ENCODE measurements at places on chromosomes 12 and 14. TPM values are rescaled to one million over a fixed set of nuclear protein-coding genes. Genes with fewer than 3 reads are reported as not detected.

- peak; percentile 86 for DNase-seq
Observed at GRCh38 chr12:1606021-1606622, 11.7 kb upstream of the FBXL14 start.

- no peak for DNase-seq
Observed at GRCh38 chr12:42125388-42125767, 19.3 kb downstream of the GXYLT1 start.

DNA sequence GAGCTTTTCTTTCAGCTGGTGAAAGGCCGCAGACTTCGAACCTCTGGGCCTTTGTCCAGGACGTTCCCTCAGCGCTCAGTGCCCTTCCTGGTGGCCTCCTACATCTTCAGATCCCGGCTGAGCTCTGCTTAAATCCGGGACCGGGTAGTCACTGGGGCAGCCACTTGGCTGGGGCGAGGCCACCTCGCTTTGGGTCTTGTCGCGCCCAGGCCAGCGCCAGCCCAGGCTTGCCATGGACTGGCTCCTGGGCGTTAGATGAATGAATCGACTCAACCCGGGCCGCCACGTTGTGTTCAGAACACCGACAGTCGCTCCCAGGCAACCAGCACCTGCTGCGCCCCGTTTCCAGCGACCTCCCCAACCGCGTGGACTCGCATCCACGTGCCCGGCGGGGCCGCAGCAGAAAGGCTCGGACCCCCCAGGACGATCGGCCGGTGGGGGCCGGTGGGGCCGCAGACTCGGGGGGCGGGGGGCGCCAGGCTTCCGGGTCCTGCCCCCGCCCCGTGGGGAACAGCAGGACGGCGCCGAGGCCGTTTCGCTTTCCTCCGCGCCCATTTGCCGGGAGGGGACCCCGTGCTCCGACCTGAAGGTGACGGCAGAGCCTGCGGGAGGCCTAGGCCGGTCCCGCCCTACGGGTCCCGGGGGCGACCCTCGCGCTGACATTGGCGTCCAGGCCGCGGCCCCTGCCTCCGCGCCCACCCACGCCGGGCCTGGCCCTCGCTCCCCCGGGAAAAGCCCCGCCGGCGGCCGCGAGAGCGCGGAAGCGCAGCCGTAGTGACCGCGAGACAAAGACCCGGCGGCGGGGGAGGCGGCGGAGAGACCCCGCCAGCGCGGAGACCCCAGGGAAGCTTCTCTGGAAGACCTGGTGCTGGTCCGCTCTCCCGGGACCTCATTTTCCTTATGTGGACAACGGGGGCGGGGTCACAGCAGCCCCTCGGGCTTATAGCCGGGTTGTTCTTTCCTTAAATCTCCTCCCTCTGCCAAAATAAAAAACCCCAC, 37.3 kb upstream of the RCOR1 start:
- no peak for DNase-seq

- DNase-seq = peak; percentile 88
Observed at GRCh38 chr14:65179918-65180724, 77.8 kb upstream of the MAX start.

The KLHL33 gene
- total RNA-seq = 0.05 TPM

DNA sequence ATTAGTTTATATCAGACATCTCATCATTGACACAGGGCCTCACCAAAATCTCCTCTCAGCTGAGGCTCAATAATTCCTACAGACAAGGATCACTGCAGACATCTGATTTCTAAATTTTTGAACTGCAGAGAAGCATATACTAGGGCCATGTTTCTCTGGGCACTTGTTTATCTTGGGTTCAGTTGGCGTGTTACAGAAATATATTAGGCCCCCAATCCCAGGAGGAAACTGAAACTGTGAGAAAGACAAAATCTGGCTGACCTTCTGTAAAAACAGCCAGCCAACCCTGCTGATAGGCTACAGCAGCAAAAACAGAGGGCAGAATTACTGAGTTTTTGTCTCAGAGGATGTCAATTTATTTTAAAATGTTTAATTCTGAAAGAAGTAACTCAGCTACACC, 634.6 kb downstream of the ETNK1 start:
- DNase-seq = no peak

The AQP6 gene
- not detected for total RNA-seq

DNA sequence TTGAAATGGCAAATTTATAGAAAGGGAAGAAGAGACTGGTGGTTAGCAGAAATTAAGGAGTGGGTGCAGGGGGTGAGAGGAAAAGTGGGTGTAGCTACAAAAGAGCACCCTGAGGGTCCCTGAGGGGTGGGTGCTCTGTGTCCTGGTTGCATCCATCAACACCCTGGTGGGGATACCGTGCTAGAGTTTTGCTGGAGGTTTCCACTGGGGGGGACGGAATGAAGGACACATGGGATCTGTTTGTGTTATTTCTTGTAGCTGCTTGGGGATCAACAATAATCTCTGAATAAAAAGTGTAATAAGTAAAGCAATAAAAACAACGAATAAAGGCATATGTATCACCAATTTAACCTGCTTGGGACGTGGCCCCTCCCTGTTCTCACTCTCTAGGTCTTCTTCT, 175.3 kb downstream of the KIF26A start:
- no peak for DNase-seq

DNA sequence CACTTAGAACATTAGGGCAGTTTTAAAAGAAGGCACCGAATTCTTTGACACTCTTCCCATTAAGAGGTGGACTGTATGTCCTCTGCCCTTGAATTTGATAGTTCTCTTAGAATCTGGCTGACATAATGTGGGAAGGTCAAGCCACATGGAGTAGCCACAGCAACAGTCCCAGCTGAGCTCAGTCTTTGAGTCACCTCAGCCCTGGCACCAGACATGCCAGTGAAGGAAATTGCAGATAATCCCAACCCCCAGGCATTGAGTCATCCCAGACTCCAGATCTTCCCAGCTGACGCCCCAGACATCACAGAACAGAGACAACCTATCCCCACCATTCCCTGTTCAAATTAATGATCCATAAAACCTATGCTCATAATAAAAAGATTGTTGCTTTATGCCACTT, 83.4 kb downstream of the GTF2A1 start:
- peak; percentile 78 for DNase-seq

GRCh38 chr14:84797326-84797725, 732.6 kb upstream of the FLRT2 start:
- DNase-seq = no peak

- DNase-seq = no peak
Observed at GRCh38 chr12:40569626-40570179, 122.5 kb upstream of the CNTN1 start.

The NPAS3 gene
- not detected for total RNA-seq

DNA sequence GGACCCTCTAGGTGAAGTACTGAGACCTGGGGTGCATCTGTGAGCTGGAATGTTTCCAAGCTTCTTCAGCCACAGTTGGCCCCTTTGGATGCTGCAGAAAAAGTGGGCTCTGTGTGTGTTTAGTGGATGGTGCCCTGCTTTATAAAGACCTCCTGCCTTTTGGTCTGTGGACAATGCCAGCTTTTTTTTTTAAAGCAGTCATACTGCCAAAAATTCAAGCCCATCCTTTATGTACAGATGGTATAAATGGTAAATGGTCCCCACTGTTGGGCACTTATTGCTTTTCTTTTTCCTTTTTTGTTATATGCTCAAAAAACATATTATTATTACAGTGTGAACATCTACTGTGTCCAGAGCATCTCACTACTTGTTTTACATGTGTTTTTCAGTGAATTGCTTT, 81.1 kb downstream of the SMOC1 start:
- no peak for DNase-seq

The MYO1H gene
- total RNA-seq = not detected

DNA sequence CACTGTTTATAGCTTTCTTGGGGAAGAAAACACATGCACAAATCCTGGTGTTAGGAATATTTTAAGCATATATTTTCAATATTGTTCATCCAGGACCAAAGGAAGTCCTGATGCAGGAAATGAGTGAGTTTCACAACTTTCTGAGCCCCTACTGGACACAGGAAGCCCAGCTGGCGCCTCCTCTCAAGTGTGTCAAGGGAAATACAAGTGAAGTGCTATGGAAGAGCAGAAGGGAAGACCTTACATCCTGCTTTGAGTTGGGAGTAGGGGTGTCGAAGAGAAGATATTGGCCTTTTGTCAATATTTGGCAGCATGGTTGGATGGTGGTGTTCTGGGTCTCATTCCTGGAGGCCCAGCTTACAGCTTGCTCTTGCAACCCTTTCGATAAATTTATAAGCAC, 66.1 kb upstream of the ZDHHC17 start:
- no peak for DNase-seq

The PLEKHH1 gene
- total RNA-seq = 0.21 TPM

- DNase-seq = no peak
Observed at GRCh38 chr12:98574110-98574509, 19.4 kb upstream of the SLC25A3 start.

GRCh38 chr12:13536219-13536910, 339.8 kb downstream of the EMP1 start:
- no peak for DNase-seq

- no peak for DNase-seq
Observed at GRCh38 chr14:39873791-39874190, 441.6 kb upstream of the FBXO33 start.

DNA sequence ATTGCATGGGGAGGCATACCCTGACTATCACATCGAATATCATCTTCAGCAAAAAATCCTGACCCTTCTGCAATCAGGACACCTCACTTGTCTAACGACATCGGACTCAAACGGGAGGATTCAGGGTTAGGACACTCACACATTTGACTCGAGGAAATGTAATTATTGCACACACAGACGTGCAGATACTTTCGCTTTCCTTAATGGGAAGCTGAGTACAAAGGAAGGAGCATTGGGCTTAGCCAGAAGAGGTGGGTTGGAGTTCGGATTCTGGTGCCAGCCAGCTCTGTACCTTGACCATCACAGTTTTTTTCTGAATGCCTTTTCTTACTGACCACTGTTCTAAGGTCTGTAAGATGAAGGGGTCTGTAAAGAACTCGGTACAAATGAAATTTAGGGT, 260.4 kb downstream of the GALC start:
- DNase-seq = no peak

DNA sequence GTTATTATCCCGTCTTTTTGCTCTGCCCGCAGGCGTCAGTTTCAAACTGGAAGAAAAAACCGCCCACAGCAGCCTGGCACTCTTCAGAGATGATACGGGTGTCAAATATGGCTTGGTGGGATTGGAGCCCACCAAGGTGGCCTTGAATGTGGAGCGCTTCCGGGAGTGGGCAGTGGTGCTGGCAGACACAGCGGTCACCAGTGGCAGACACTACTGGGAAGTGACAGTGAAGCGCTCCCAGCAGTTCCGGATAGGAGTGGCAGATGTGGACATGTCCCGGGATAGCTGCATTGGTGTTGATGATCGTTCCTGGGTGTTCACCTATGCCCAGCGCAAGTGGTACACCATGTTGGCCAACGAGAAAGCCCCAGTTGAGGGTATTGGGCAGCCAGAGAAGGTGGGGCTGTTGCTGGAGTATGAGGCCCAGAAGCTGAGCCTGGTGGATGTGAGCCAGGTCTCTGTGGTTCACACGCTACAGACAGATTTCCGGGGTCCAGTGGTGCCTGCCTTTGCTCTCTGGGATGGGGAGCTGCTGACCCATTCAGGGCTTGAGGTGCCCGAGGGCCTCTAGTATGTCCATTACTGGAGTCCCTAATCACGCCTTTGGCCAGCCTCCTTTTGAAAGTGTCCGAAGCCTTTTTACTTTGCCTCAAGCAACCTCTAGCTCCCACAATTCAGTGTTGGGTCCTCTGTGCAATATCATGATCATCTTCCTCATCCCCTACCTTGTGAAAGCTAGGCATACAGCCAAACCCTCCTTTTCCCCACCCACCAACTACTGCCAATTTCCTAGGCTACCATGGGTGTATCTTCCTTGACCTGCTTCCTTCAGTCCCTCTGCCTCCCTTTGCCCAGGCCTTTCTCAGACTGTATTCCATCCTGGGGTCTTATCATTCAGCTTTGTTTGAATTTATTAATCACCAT, 891 bp downstream of the SPRYD4 start:
- no peak for DNase-seq

GRCh38 chr12:8045952-8046944, 13.7 kb downstream of the FOXJ2 start:
- DNase-seq = peak; percentile 63

DNA sequence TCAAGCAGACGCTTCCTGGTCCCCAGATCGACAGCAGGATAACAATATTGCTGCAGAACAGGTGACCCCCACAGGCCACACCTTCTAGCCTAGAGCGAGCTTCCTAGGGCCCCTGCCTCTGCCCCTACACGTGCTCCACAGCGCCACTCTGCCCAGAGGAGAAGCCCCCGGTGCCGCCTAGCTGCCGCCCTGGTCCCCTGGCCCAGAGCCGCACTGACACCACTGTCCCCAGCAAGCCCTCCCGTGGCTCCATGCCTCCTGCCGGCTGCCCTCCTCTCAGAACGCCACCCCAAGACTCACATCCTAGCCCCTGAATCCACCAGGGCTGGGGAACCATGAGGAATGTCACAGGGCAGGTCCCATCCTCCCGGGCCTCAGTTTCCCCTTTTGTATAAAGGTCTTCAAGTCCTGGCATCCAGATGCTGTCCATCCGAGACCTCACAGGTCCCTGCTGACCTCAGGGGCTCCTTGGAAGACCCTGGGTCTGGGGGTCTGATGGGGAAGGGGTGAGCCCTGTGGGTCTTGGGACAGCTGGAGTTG, 31.0 kb downstream of the JAG2 start:
- DNase-seq = no peak

DNA sequence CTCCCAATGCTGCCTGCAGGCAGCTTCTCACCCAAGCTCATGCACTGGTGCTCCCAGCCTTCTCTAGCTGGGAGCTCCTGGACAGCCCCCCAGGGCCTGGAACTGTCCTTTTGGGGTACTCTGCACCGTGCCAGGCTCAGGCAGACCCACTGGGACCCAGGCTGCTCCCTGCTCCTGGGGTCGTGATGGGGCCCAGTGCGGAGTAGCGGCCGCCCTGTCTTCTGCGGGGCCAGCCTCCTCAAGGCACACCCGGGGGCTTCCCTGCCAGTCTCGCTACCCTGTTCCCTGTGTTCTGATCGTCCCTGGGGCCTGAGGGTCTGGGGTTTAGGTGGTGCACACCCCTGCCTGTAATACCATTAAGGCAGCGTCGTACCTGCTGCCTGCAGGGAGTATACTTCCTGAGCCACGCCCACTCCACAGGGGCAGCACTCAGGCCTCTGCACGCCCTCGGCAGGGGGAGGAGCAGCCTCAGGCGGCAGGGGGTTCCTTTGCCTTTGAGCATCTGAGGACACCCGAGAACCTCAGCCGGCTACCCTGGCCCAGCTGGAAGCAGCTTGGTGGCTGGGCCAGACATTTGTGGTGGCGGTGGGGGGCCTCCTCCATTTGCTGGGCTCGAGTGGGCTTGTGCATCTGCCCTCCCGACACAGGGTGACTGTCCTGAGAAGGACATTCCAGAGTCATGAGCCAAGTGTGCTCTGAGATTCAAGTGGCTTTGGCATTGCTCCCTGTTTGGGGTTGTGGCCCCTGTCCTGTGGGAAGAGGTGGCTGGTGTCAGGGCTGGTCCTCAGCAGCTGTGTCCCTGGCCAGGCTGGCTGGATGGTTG, 9.2 kb upstream of the CRIP2 start:
- DNase-seq = peak; percentile 12

The ARHGAP9 gene
- 0.50 TPM for total RNA-seq

The ESRRB gene
- total RNA-seq = not detected

- no peak for DNase-seq
Observed at GRCh38 chr14:63474111-63474510, 69.1 kb downstream of the PPP2R5E start.

GRCh38 chr12:115640929-115641328, 636.6 kb downstream of the MED13L start:
- DNase-seq = peak; percentile 72

- no peak for DNase-seq
Observed at GRCh38 chr14:103547941-103548462, 14.5 kb downstream of the BAG5 start.
